ENCODE measurements at places on chromosomes 7 and 10.

DNA sequence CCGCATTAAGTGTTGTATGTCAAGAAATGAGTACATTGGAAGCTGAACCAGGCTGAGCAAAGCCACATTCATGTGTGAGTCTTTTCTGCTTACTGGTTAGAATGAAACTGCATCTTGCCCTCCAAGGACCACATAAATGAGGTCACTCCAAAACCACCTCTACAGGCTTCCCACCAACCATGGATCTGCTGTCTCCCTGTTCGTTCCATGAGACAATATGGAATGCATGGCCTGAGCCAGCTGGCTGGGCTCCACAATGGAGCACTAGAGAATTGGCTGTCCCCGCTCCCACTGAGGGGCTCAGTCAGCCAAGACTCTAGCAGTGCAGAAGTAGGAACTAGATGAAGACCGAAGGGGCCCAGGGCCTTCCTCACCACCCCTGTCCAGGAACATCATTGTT is 120.8 kb downstream of the TNS3 start:
- no peak for DNase-seq

DNA sequence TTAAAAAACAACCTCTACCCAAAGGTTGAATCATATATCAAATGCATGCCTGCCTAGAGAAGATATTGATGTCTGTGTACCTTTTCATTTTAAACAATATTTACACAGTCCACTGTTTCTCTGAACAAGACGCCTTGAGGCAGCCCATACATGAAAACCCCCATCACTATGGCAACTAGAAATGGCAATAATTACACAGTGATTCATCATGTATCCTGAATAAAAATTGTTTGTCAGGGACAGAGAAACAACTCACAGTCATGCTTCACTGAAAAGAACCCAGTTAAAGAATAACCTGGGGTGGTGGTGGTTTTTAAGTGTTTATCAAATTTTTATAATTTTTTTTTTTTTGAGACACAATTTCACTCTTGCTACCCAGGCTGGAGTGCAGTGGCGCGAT is 19.7 kb downstream of the DNAJC12 start:
- DNase-seq, result no peak

GRCh38 chr7:151505433-151505832 is 14.3 kb downstream of the RHEB start:
- no peak for DNase-seq

DNA sequence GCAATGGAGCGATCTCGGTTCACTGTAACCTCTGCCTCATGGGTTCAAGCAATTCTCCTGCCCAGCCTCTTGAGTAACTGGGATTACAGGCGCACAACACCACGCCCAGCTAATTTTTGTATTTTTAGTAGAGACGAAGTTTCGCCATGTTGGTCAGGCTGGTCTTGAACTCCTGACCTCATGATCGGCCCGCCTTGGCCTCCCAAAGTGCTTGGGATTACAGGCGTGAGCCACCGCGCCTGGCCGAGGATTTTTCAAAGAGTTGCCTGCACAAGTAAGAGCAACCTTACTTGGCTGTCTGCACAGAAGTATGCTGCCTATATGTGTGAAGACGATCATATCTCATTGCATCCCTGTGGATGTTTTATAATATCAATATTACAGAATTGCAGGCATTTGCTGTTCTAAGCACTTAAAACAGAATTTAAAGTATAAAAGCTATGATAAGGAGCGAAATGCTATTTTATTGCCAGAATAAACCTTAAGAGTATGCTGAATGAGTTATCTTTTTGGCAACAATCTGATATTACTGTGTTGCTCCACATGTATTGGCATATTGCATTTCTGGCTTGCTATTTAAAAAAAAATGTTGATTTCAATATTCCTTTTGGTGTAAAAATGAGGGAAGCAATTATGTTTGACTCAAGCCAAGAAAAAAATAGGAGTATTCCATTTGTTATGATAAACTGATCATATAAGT is 379.4 kb upstream of the SEMA3D start:
- no peak for DNase-seq

GRCh38 chr7:143394068-143394467 is 12.9 kb downstream of the ZYX start:
- DNase-seq, result no peak

- DNase-seq, result no peak
These were observed 19.1 kb downstream of the TRUB1 start for GRCh38 chr10:114957122-114957521.
